ENCODE measurements at places on chromosomes 11 and 22.

- DNase-seq = no peak
Measured at GRCh38 chr11:92380882-92381281, 156.3 kb downstream of the FAT3 start.

- DNase-seq = no peak
Measured at GRCh38 chr11:120778685-120779490, 245.0 kb upstream of the TBCEL start.

- no peak for DNase-seq
Measured at GRCh38 chr22:31103111-31103510, 4.3 kb downstream of the SELENOM start.

DNA sequence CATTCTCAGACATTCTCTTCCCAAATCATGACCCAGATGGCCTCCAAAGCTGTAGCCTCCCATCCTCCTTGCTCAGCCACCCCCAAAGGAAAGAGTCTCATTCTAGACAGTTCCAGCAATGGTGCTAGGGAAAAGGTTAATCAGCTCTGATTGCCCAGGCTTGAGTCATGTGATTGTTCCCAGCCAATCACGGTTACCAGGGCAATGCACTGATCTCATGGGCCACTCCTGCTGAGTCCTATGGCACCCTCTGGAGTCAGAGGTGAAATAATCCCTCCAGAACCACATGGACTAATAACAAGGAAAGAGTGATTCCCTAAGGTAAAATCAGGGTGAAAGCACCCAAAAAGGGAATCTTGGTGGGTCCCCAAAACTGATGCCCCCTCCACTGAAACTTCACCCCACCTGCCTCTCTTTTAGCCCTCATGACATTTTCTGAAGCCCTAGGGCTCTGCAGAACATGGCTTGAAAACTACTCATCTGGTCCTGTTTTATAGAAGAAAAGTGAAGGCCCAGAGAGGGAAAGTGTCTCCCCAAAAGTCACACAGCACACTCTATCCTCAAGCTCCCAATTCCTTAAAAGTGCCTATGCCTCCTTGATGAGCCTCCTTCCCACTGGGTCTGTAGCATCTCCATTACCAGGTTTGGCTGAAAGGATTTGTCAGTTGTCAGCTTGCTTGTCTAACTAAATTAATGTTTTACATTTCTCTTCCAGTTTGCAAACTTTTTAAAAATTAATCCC lies 203.7 kb downstream of the MN1 start:
- no peak for DNase-seq

DNA sequence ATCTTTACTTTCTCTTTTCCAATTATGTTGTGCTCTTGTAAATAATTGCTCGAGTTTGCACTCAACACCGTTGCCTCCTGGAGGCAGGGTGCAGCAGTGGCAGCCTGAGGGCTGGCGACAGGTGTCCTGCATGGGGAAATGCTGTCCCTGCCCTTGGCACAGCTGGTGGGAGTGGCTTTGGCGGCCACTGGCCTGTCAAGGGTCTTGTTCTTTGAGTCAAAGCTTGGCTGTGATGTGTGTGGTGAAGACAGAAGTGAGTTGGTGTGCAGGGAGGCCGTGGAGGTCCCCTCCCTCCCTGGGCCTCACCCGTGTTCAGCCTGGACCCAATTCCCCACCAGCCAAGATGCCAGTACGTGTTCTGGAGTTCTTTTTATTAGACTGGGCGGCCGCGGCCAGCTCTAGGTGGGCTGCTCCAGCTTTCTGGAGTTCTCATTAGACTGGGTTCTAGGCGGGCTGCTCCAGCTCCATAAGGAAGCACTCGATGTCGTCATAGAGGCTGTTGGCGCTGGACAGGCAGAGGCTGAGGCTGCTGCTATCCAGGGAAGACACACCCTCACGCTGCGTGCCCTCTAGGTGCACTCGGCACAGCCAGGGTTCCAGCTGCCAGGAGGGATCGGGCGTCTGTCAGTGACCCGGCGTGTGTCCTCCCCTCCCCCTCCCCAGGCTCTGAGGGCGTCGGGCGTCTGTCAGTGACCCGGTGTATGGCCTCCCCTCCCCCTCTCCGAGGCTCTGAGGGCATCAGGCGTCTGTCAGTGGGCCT lies 3.4 kb downstream of the IRF7 start:
- DNase-seq = no peak

DNA sequence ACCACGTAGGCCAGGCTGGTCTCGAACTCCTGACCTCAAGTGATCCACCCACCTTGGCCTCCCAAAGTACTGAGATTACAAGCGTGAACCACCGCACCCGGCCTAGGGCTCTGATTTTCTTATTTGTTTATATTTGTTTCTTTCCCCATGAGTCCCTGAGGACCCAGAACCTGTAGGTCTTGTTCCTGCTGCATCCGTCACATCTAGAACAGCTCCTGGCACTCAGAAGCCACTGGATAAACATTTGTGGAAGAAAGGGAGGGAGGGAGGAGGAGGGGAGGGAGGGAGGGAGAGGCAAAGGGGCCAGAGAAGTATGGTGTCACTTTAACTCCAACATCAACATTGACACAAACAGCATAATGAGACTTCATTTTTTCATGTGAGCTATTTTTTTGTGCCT lies 67.7 kb downstream of the CELSR1 start:
- DNase-seq = no peak

GRCh38 chr11:12604557-12605153 lies 69.6 kb upstream of the TEAD1 start:
- DNase-seq = no peak

- no peak for DNase-seq
Measured at GRCh38 chr11:128346804-128347203, 240.6 kb downstream of the ETS1 start.

GRCh38 chr11:125943661-125944349 lies 2.0 kb upstream of the VSIG10L2 start:
- DNase-seq = no peak

GRCh38 chr11:96306933-96307775 lies 35.8 kb downstream of the MAML2 start:
- no peak for DNase-seq

DNA sequence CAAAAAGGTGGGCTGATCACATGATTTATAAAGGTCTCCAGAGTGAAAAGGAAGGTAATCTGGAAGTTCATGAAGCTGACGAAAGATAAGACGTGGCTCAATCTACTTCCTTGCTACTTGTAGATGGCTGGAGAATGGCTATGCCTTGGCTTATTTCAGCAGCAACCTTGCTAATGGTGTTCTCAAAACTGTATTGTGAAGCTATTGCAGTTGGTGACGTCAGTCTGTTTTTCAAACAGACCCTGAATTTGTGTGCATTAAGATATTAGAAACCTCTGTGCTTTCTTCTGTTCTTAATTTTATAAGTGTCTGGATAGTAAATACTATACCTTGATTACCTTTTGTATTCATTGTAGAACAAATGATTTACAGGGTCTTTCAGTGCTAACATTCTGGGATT lies 58.3 kb upstream of the C11orf87 start:
- DNase-seq = no peak

- no peak for DNase-seq
Measured at GRCh38 chr11:3130269-3131071, 34.6 kb downstream of the OSBPL5 start.

GRCh38 chr11:62953811-62954210 lies 31.0 kb downstream of the SLC22A6 start:
- DNase-seq = no peak

GRCh38 chr11:2440646-2441045 lies 3.7 kb downstream of the TRPM5 start:
- no peak for DNase-seq

GRCh38 chr11:95453616-95454171 lies 222.7 kb upstream of the SESN3 start:
- DNase-seq = no peak

DNA sequence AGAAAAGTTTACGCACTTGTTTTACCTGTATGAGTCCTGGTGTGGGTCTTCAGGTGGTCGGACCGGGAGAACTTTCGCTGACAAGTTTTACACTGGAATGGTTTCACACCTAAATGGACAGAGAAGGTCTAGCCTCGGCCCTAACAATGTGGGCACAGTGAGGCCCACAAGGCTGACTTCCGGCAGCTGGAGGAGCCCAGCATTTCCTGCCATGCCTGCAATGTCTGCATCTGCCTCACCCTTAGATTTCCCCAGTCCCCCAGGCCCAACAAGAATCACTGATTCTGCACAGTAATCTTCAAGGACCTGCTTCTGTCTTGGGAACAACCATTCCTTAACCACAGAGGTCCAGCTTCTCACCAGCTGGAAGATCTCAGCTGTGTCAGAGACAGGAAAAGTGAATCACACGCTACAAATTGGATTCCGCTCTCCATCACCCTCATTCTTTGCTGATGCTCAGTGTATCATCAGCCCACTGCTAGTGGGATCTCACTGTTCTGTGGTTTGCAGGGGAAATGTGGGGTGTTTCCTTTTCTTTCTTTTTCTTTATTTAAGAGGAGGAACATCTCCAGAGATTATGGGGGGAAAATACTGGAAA lies 43.3 kb downstream of the WT1 start:
- DNase-seq = no peak

DNA sequence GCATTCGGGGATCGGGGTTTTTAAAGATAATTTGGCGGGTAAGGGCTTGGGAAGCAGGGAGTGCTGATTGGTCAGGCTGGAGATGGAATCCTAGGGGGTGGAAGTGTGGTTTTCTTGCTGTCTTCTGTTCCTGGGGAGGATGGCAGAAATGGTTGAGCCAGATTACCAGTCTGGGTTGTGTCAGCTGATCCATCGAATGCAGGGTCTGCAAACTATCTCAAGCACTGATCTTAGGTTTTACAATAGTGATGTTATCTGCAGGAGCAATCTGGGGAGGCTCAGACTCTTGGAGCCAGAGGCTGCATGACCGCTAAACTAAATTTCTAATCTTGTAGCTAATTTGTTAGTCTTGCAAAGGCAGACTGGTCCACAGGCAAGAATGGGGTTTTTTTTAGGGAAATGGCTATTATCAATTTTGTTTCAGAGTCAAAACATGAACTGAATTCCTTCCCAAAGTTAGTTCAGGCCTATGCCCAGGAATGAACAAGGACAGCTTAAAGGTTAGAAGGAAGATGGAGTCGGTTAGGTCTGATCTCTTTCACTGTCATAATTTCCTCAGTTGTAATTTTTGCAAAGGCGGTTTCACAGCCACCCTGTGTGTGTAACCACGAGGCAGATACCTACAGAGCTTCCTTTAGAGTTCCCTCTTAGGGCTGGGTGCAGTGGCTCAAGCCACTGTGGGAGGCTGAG lies 10.2 kb downstream of the SCGB1A1 start:
- no peak for DNase-seq

DNA sequence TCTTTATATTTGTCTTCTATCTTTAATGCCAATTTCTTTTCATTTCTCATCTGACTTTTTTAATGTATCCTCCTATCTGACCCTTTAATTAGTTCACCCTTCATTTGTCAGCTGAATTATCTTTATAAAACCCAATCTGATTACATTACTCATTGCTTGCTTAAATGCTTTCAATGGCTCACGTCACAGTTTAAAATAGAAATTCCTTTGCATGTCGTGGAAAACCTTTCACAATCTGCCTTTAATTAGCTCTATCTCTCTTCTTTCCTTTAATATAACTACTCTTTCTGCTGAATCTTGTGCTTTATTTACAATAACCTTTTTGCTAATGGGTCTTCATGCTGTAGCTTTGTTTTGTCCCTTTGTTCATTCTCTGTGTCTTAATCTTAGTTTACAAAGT lies 125.7 kb downstream of the DYNC2H1 start:
- DNase-seq = no peak

Measured in effector memory CD4-positive, alpha-beta T cell (primary cell).